ENCODE measurements at places on chromosomes 3 and 15. TPM values are rescaled to one million over a fixed set of nuclear protein-coding genes. Genes with fewer than 3 reads are reported as not detected.

Gene PATL2
- total RNA-seq = 1.2 TPM

DNA sequence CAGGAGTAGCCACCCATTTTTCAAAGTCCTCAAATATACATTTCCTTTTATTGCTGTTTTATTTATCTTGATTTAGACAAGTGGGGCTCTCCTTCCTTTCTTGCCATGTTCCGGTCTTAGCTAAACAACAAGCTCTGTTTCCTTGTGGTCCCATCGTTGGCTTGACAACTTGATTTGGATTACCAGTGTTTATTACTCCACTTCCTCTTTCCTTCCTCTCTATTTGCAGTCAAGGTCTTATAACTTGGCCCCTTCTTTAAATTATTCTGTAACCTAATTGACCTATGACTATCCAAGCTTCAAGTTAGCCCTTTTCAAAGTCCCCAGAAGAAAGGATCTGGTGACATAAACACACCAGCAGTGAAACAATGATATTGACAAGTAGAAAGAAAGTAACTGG lies 130.6 kb upstream of the STT3B start:
- DNase-seq = no peak

DNA sequence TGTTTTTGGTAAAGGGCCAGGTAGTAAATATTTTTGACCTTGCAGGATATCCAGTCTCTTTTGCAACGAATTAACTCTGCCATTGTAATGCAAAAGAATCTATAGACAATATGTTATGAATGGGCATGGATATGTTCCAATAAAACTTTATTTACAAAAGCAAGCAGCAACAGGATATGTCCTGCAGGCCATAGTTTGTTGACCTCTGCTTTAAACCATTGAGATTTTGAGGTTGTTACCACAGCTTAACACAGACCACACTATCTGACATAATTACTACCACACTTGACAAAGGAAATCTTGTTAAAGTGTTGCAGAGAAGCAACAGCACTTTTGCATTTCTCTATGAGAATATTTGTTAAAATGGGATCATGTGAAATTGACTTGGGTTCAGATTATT lies 349.3 kb downstream of the ERC2 start:
- no peak for DNase-seq

Gene GPR149
- not detected for total RNA-seq

- DNase-seq = no peak
These were observed 407.2 kb upstream of the LMCD1 start for GRCh38 chr3:8094415-8094814.

DNA sequence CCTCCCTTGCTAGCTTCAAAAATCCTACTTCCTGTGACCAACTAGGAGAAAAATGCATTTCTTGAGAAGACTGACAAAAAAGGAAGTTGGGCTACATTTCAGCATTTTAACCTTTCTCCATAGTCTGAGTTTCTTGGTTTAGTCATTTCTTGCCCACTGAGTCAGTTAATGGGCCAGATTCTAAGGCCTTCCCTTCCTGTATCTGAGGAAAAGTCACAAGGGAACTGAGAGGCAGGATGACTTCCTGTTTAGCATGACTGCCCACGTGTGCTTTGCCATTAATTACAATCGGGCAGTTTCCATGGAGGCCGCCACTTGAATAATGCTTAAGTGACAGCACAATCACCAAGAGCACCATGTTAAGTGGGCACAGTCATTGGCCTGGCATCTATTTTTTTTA lies 794.4 kb upstream of the LMCD1 start:
- DNase-seq = no peak

DNA sequence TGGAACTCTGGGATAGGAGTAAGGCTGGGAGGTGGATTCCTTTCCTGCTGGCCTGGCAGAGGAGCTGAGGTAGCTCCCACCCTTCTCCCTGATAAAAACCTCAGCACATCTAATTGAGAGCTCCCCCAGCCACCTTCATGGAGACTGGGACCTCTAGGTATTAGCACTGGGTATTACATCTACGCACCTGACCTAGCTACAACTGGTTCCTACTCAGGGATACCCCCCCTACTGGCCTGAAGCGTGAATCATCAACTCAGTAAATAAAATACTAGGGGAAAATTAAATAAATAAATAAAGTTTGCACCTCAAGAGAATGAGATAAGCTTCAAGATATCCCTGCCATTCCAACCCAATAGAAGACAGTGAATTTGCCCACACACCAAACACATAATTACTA lies 140.4 kb downstream of the NEK10 start:
- peak; percentile 45 for DNase-seq

Gene INSYN1
- total RNA-seq = 2.0 TPM
